ENCODE measurements at places on chromosomes 16 and 17.

- H3K27ac ChIP-seq: no peak overlapping the region
- H3K27me3 ChIP-seq: no peaks in the 10 kb centered on the region
- no peak for DNase-seq
- H3K36me3 ChIP-seq: peaks cover 3% of the 10 kb centered on the region
- H3K4me1 ChIP-seq: peaks cover 11% of the 10 kb centered on the region
Observed at GRCh38 chr17:63676584-63676983, 23.3 kb downstream of the LIMD2 start.

GRCh38 chr16:65782611-65783600, 583.6 kb upstream of the CDH5 start:
- peaks cover 2% of the 10 kb centered on the region for H3K27me3 ChIP-seq
- no peak for DNase-seq
- no peaks in the 10 kb centered on the region for H3K4me1 ChIP-seq
- no peak overlapping the region for H3K4me3 ChIP-seq
- H3K36me3 ChIP-seq: no peaks in the 10 kb centered on the region

DNA sequence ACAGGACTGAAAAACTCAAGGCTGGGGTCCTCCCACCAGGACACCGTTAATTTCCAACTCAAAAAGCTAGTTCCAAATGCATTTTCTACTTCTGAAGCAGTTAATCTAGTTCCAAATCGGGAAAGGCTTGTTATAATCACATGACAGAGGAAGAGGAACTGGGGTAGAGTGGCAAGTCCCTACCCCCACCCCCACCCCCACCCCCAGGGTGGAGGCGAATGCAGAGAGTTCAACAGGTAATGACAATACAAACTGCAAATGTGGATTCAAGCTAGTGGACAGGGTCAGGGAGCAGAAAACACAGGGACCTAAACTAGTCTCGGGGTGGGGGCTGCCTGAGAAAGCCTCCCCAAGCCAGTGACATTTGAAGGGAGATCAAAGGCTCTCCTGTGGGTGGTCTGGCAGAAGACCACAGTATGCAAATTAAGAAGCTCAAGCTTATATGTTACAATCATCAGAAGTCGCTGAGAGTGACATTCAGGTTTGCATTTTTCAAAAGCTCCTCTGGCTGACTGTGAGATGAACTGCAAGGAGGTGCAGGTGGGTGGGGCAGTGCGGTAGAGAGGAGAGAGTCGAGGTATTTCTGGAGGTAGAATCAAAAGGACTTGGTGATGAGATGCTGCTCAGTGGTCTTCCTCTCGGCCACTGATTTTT, 56.4 kb upstream of the SLC25A19 start:
- H3K4me1 ChIP-seq: peaks cover 97% of the 10 kb centered on the region
- no peaks in the 10 kb centered on the region for H3K27me3 ChIP-seq
- peak overlapping the region; percentile 90 for H3K27ac ChIP-seq
- peak overlapping the region; percentile 60 for H3K4me3 ChIP-seq
- H3K36me3 ChIP-seq: peaks cover 5% of the 10 kb centered on the region

- H3K27ac ChIP-seq: peak overlapping the region; percentile 33
- no peak overlapping the region for H3K4me3 ChIP-seq
- peak; percentile 92 for DNase-seq
- H3K4me1 ChIP-seq: peaks cover 19% of the 10 kb centered on the region
- H3K36me3 ChIP-seq: no peaks in the 10 kb centered on the region
Observed at GRCh38 chr16:57648581-57649442, 19.3 kb upstream of the ADGRG3 start.

DNA sequence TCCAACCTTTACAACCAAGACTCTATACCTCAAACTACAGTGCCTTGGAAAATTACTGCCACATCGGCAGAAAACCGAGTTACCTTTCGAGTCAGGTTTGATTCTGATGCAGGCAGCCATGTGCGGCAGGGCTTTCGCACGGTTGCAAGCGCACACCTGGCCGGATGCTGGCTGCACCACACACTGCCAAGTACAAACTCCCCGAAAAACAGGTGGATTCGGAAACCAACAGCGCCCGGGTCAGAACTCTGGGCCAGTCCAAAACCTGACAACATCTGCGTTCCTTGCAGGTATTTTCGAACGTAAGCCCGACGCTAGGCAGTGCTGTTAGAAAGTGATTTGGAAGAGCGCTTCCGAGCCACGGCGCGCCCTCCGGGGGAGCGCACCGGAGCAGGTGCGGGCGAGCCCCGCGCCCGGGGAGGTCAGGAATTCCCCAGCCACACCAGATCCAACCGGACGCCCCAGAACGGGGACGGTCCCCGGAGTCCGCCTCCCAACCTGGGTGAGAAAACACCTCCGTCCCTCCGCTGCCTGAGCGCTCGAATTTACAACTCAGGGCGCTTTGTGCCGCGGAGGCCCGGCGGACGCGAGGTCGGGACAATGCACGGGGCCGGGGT, 1.2 kb downstream of the USP7 start:
- H3K27ac ChIP-seq: peak overlapping the region; percentile 94
- peak overlapping the region; percentile 95 for H3K4me3 ChIP-seq
- H3K36me3 ChIP-seq: peaks cover 12% of the 10 kb centered on the region

DNA sequence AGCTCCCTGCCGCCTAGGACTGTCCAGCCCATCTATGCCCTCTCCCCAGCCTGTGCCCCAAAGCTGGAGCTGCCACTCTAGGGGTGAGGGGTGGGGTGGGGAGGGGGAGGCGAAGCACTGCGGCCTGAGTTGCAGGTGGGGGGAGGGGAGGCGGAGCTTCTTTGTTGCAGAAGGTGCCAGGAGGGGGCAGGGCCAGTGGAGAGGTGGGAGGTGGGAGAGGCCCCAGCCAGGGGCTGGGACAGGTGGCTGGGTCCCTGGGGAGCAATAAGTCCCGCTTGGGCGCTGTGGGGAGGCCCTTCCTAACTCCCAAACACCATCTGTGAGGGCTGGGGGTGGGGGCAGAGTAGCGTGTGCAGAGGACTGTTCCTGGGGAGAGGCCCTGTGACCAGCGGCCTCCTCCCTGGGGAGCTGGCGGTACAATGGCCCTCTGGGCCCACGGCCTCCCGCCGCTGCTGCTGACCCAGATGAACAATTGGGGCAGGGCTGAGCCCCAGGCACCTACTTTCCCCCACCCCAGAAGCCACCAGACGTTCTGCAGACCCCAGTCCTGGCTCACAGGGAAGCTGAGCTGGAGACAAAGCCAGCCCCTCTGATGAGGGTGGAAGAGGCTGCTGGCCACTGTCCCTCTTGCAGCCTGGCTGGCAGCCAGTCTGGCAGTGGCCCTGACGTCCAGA, 2.2 kb upstream of the NTN3 start:
- H3K27me3 ChIP-seq: peaks cover 27% of the 10 kb centered on the region
- no peak overlapping the region for H3K27ac ChIP-seq
- DNase-seq: no peak
- H3K36me3 ChIP-seq: no peaks in the 10 kb centered on the region
- H3K4me1 ChIP-seq: peaks cover 6% of the 10 kb centered on the region
- H3K4me3 ChIP-seq: no peak overlapping the region

- peaks cover 57% of the 10 kb centered on the region for H3K4me1 ChIP-seq
- H3K4me3 ChIP-seq: peak within 1 kb of the TSS; percentile 94
- peak; percentile 77 for DNase-seq
- peak within 1 kb of the TSS; percentile 98 for H3K27ac ChIP-seq
- H3K27me3 ChIP-seq: no peaks in the 10 kb centered on the region
Observed at GRCh38 chr17:48429638-48430586, at the start of gene SKAP1. SKAP1 (minus strand) TSS chr17:48430214.

GRCh38 chr17:30345089-30345433, 11.2 kb upstream of the TMIGD1 start:
- no peak for DNase-seq
- H3K27me3 ChIP-seq: no peaks in the 10 kb centered on the region
- H3K4me1 ChIP-seq: peaks cover 17% of the 10 kb centered on the region
- H3K36me3 ChIP-seq: no peaks in the 10 kb centered on the region

- no peak for DNase-seq
- H3K4me1 ChIP-seq: no peaks in the 10 kb centered on the region
- peaks cover 15% of the 10 kb centered on the region for H3K36me3 ChIP-seq
- no peak overlapping the region for H3K4me3 ChIP-seq
- H3K27ac ChIP-seq: no peak overlapping the region
Observed at GRCh38 chr17:75476271-75476671, 19.8 kb downstream of the TMEM94 start.

- H3K4me1 ChIP-seq: no peaks in the 10 kb centered on the region
- no peak overlapping the region for H3K4me3 ChIP-seq
- H3K27me3 ChIP-seq: no peaks in the 10 kb centered on the region
- H3K36me3 ChIP-seq: peaks cover 5% of the 10 kb centered on the region
- H3K27ac ChIP-seq: no peak overlapping the region
Observed at GRCh38 chr17:66025551-66025950, 166.4 kb downstream of the CEP112 start.

DNA sequence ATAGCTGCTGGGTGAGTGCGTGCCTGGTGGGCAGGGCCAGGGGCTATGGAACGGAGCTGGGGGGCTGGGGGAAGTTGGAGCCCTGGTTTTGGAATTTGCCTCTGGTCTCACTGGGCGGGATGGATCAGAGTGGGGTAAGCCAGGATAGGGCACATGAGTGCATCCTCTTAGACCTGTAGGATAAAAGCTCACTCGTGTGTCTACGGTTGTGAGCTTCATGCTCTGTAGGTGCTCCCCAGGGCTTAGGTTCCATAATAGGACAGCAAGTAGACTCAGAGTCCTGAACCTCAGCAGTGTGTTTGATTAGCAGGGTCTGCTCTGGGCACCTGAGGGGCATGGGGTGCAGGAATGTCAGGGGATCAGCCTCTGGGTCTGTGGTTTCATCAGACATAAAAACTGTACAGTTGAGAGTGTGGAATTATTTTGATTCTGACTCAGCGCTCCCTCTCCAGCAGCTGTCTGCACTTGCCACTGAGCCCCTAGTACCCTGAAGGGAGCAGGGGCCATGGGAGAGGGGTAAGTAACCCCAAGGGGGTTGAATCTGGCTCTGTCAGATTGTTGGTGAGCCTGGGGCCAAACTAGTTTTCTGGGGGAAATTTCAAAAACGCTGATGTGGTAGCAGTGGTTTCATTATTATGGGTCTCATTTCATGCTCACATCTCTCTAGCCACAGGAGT, 84.2 kb upstream of the LGALS9 start:
- H3K27me3 ChIP-seq: no peaks in the 10 kb centered on the region
- H3K36me3 ChIP-seq: peaks cover 20% of the 10 kb centered on the region
- peak overlapping the region; percentile 93 for H3K27ac ChIP-seq

GRCh38 chr17:77145224-77145611, 4.4 kb downstream of the SEC14L1 start:
- peaks cover 49% of the 10 kb centered on the region for H3K4me1 ChIP-seq
- peaks cover 37% of the 10 kb centered on the region for H3K36me3 ChIP-seq
- H3K27me3 ChIP-seq: no peaks in the 10 kb centered on the region
- DNase-seq: no peak

GRCh38 chr17:32904891-32905290, 23.1 kb upstream of the TMEM98 start:
- peaks cover 19% of the 10 kb centered on the region for H3K27me3 ChIP-seq
- no peaks in the 10 kb centered on the region for H3K36me3 ChIP-seq
- no peak overlapping the region for H3K4me3 ChIP-seq
- H3K4me1 ChIP-seq: peaks cover 10% of the 10 kb centered on the region
- DNase-seq: no peak
- no peak overlapping the region for H3K27ac ChIP-seq

- DNase-seq: no peak
- no peak overlapping the region for H3K4me3 ChIP-seq
- no peaks in the 10 kb centered on the region for H3K36me3 ChIP-seq
- no peaks in the 10 kb centered on the region for H3K4me1 ChIP-seq
- no peak overlapping the region for H3K27ac ChIP-seq
Observed at GRCh38 chr17:76544546-76545365, 4.9 kb downstream of the PRCD start.

DNA sequence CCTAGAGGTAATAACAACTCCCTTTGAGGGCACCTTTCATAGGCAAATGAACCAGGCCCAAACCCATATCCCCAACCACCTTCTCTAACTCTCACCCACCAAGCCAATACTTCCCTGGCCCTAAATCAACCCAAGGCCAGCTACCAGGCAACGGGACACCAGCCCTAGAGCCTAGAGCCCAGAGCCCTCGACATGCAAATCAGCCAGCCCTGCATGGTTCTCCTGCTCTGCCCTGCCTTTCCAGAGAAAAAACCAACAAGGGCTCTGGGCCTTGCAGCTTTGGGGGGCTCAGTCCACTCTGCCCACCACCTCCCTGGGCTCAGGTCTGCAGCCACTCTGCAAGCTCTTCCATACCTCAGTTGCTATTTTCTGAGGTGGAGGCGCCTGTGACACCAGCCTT, 55.0 kb downstream of the PITPNM3 start:
- H3K4me1 ChIP-seq: peaks cover 6% of the 10 kb centered on the region
- no peak overlapping the region for H3K27ac ChIP-seq
- no peak for DNase-seq
- H3K36me3 ChIP-seq: no peaks in the 10 kb centered on the region
- H3K4me3 ChIP-seq: no peak overlapping the region

- no peak for DNase-seq
- no peak overlapping the region for H3K4me3 ChIP-seq
- no peak overlapping the region for H3K27ac ChIP-seq
Observed at GRCh38 chr16:8806272-8806983, 8.8 kb downstream of the PMM2 start.

DNA sequence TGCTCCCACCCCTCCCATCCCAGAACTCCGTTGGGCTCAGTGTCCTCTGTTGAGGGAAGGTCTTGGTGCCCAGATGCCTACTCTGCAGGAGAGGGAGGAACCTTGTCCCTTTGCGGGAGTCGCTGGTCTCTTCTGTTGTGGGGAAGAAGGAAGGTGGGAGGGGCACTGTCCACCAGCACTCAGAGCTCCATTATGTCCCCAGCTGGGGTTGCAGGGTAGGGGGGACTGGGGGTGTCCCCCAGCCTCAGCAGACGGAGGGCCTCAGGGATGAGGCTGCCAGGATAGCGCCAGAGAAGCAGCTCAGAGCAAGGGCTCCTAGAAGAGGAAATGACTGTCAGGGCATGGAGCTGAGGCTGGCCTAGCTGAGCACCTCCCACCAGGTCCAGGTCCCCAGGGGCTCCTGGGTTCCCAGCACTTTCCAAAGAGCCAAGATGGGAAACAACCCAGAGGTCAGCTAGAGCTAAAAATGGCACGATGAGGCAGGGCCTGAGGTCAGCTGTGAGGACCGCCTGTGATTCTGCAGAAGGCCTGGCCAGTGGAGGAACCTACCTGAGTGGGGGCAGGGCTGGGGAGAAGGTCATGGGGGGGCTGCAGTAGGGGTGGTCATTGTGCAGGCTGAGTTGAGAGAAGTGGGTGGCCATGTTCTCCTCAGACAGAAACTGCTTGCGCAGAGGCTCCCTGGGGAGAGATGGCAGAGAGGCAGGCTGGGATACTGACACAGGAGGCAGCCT, 893 bp downstream of the HCFC1R1 start:
- peak overlapping the region; percentile 97 for H3K27ac ChIP-seq
- H3K4me3 ChIP-seq: peak overlapping the region; percentile 74
- H3K36me3 ChIP-seq: peaks cover 14% of the 10 kb centered on the region
- peaks cover 5% of the 10 kb centered on the region for H3K27me3 ChIP-seq
- DNase-seq: peak; percentile 43
- peaks cover 53% of the 10 kb centered on the region for H3K4me1 ChIP-seq

- no peaks in the 10 kb centered on the region for H3K4me1 ChIP-seq
- H3K36me3 ChIP-seq: no peaks in the 10 kb centered on the region
- H3K27ac ChIP-seq: no peak overlapping the region
- DNase-seq: no peak
- H3K27me3 ChIP-seq: no peaks in the 10 kb centered on the region
- H3K4me3 ChIP-seq: no peak overlapping the region
Observed at GRCh38 chr16:6375465-6376075, 957.1 kb upstream of the RBFOX1 start.

- H3K36me3 ChIP-seq: peaks cover 3% of the 10 kb centered on the region
- H3K4me3 ChIP-seq: no peak within 1 kb of the TSS
- no peak within 1 kb of the TSS for H3K27ac ChIP-seq
Observed at GRCh38 chr17:76467366-76467765, at the start of gene AANAT. AANAT (plus strand) TSS chr17:76467603; CDS start chr17:76468747, 1,144 bp downstream.

- H3K4me1 ChIP-seq: peaks cover 7% of the 10 kb centered on the region
- peak overlapping the region; percentile 9 for H3K27ac ChIP-seq
- peaks cover 18% of the 10 kb centered on the region for H3K27me3 ChIP-seq
- H3K36me3 ChIP-seq: no peaks in the 10 kb centered on the region
- H3K4me3 ChIP-seq: no peak overlapping the region
- no peak for DNase-seq
Observed at GRCh38 chr17:40915721-40916256, 21.7 kb downstream of the KRT23 start.
